GOT3 (cell line): ENCODE measurements at places on chromosomes 6 and 20.

GRCh38 chr6:117602899-117603588, 733 bp upstream of the GOPC start:
- DNase-seq: no peak

- DNase-seq: no peak
Measured at GRCh38 chr6:76264468-76264867, 192.0 kb upstream of the IMPG1 start.

DNA sequence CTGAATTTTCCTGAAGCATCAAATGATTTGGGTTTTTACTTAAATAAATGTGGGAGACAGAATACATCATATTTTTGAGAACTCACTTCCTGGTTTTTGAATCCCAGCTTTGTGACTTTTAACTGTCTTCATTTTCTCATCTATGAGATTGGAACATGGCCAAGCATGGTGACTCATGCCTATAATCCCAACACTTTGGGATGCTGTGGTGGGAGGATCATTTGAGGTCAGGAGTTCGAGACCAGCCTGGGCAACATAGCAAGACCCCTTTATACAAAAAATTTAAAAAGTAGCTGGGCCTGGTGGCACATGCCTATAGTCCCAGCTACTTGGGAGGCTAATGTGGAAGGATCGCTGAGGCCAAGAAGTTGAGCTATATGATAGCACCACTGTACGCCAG, 122.3 kb downstream of the QKI start:
- no peak for DNase-seq

GRCh38 chr6:47116606-47117005, 74.5 kb upstream of the ADGRF1 start:
- DNase-seq: no peak

- DNase-seq: no peak
Measured at GRCh38 chr20:31676609-31676989, 38.9 kb downstream of the COX4I2 start.

DNA sequence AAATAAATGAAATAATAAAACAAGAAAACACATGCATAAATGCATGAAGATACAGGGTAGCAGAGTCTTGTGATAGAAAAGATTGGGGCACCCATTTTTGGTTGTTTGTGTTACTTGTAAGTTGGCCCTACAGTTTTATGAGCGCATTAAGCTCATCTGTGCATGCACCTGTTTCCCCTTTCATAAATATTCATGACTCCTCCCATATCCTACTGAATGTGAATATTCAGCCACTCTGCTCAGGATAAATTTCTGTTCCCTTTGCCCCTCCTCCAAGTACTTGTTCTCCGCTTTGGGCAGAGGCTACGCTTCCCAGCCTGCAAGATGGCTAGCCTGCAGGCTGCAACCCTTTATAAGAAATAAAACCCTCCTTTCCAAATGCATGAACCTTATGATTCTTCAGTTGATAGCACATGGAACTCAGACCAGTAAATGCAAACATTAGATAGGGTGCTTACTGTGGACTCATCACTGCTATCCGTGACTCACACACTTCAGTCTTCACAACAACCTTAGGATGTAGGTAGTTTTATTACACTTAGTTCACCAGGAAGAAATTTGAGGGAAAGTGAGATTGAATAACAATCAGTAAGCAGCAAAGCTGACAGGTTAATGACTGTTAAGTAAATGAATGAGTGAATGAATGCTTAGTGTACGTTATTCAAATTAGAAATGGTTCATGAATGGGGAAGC, 15.0 kb downstream of the ALDH8A1 start:
- DNase-seq: no peak

- no peak for DNase-seq
Measured at GRCh38 chr20:32458061-32458836, 100.1 kb downstream of the ASXL1 start.

- no peak for DNase-seq
Measured at GRCh38 chr6:158028421-158028820, 46.8 kb downstream of the SYNJ2 start.

DNA sequence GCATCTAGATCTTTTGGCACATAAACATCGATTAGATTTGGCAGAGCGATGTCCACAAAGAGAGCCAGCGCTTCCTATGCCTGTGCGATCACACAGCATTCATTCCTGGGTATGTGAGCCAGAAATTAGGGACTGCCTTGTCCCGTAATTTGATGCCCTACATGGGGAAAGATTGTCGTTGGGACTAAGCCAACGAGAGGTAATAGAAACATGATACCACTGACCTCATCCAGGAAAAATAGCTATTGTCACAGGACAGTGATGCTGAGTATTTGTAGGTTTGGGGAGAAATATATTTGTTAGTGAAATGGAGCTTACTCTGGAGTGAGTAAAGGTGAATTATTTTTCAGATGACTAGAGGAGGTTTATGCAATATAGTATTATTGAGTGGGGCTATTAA, 154.0 kb downstream of the TSHZ2 start:
- DNase-seq: no peak

DNA sequence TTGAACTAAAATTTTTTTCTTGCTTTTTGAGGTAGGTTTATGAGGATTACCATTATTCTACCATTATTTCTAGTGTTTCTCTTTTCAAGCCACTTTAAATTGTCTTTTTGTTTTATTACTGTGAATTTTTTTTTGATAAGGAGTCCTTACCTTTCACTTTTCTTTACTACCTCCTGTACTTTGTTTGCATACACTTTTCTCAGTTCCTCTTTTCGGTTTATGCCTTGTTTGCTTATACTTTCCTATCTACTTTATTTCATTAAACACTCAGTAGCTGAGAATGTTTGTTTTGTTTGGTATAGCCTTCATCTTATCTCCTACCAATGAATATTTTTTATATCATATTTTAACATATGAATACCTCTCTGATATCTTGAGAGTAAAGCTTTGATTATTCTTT, 147.9 kb downstream of the TFAP2B start:
- DNase-seq: no peak

DNA sequence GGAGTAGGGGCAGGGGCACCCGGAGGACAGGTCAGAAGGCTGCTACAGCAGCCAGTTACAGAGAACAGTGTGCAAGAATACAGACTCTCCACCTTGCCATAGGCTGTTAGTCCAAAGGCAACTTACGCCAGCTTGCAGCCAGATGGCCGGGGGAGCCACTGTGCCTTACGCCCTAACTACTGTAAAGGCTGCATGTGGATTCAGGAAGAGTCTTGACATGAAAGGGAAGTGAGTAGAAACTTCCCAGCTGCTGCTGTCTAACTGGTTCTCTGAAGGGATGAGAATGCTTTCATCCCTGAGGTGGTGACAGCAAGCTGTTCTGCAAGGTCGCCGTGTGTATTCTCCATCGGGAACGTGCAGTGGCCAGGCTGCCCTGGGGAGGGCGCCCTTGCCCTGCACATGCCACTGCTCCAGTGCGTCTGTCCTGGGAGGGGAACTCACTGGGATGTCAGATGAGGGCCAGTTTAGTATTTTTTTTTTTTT, 46.1 kb downstream of the LYRM4 start:
- DNase-seq: no peak

DNA sequence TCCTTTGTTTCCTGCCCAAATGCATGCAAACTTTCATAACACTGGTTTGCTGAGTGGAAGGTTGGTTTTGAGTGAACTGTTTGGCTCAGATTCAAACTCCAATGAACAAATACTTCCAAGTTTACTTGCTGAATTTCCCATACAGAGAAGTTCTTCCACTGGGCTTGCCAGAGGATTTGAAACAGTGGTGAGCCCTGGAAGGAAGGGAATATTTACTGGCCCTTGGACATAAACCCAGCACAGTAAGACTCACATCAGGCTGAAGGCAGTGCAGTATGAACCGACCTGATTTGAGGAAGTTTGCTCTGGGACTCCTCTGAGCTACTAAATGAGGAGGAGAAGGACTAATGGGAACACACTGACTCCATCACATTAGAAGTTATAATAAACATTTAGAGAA, 3.8 kb downstream of the TRAF3IP2 start:
- no peak for DNase-seq
